Head of caudate nucleus (tissue), 42 donors: ENCODE measurements at places on chromosomes 3 and 15.

DNA sequence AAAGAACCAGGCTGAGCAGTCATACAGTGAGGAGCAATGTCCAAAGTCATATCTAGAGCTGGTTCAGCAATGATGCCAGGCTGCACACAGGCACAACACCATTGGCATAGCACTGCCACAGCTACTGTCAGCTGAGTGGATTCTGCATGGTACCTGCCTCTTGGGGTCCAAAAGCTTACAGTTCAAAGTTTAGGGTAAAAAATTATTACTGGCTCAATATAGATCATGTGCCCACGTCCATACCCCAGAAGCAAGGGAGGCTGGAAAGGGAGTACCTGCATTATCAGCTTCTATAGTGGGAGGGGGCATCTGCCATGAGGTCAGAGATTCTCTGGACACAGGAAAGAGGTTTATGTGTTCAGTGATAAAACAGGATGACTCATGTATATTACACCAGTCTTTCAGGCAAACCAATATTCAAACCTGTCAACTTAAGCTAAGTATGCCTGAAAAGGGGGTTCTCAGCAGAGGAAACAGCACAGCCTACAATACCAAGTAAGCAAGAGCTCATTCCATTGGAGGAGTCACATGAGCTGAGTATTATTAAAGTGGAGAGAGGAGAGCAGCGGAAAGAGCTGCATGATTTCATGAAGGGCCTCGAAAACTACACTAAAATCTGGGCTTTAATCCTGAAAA is 99.0 kb downstream of the ANO10 start:
- DNase-seq = no peak

- no peak for DNase-seq
Observed at GRCh38 chr3:146469150-146470017, at the start of gene PLSCR2. PLSCR2 (minus strand) TSS chr3:146469561; CDS start chr3:146459904, 9,657 bp downstream.

DNA sequence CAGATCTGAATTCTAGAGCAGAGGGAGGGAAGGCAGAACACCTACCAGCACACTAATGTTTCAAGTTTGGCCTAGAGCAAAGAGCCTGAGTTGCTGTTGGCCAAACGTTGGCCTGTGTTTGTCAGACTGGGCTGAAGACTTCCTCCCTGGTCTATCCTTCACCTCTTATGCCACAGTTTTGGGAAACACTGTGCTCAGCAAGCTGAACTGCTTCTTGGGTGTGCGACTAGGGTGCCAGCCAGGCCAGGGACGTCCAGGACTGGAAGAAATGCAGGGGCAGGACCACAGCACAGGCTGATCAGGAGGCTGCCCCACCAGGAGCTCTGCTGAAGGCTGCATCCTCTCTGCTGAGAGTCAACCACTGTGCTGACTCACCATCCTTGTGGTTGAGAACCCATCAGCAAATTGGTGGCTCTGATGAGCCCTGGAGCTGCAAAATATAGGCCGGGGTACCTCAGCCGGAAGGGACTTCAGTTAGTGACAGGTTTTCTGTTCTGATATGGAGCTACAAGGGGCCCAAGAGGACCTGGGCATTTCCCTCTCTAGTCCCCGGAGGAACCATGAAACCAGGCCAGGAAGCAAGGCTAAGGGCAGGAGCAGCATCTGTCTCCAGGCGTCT is 131.6 kb upstream of the RASGRP1 start:
- DNase-seq = no peak

DNA sequence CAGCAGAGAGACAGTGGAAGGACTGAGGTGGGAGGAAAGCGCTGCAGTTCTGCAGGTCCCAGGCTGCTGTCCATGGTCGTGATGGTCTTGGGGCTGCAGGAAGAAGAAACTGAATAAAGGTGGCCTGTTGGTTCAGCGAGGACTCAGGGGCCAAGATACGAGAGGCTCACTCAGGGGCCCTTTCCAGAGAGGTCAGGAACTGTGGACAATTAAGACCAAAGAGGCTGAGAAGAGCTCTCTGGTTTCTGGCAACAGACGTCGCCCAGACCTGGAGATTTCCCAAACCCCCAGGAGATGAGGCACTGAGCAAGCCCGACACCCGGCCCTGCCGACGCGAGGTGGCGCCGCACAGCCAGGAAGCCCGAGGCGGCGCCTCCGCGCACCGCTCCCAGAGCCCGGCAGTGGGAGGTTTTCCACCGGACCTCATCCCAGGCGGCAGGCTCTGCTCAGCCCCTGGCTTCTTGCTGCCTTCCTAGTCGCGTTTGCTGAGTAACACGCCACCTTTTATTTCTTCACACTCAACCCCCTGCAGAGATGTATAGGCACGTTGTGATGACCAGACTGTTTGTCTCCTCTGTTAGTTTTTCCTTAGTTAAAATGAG is 56.4 kb upstream of the ARRDC4 start:
- peak; percentile 52 for DNase-seq

- no peak for DNase-seq
Observed at GRCh38 chr3:23484386-23484785, 281.3 kb downstream of the UBE2E2 start.

- no peak for DNase-seq
Observed at GRCh38 chr3:59426821-59427565, 377.2 kb upstream of the CFAP20DC start.

DNA sequence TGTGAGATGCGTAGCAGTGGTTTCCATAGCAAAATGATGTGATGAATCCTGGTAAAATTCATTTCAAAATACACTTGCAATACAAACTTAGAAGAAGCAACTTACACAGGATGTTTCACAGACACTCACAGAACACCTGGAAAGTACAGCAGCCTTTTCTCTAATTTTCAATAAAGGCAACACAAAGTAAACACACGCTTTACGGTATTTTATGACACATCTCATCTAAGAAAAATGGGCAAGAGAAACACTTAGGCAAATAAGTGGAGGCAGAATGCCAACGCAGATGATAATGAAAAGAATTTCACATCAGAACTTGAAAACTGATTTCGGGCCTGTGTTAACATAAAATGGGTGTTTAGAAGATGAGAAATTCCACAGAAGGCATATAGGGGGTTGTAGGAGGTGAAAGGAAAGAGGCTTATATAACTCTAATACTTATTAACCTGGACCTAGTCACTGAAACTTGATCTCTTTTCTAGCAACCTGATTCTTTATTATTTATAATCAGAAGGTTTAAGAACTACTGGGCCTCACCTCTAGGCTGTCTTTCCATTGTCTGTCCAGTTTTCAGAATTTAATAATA is 25.6 kb upstream of the MAP3K13 start:
- DNase-seq = no peak

DNA sequence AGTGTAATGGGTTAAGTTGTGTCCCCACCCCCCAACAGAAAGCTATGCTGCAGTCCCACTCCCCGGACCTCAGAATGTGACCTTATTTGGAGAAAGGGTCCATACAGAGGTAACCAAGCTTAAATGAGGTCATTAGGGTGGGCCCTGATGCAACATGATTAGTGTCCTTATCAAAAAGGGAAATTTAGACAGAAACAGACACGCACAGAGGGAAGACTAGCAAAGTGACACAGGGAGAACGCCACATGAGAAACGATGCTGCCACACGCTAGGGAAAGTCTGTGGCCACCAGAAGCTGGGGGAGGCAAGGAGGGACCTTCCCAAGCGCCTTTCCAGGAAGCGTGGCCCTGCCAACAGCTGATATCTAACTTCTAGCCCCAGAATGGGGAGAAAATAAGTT is 65.4 kb downstream of the RPN1 start:
- no peak for DNase-seq

- no peak for DNase-seq
Observed at GRCh38 chr15:70720228-70721016, 42.9 kb downstream of the UACA start.

DNA sequence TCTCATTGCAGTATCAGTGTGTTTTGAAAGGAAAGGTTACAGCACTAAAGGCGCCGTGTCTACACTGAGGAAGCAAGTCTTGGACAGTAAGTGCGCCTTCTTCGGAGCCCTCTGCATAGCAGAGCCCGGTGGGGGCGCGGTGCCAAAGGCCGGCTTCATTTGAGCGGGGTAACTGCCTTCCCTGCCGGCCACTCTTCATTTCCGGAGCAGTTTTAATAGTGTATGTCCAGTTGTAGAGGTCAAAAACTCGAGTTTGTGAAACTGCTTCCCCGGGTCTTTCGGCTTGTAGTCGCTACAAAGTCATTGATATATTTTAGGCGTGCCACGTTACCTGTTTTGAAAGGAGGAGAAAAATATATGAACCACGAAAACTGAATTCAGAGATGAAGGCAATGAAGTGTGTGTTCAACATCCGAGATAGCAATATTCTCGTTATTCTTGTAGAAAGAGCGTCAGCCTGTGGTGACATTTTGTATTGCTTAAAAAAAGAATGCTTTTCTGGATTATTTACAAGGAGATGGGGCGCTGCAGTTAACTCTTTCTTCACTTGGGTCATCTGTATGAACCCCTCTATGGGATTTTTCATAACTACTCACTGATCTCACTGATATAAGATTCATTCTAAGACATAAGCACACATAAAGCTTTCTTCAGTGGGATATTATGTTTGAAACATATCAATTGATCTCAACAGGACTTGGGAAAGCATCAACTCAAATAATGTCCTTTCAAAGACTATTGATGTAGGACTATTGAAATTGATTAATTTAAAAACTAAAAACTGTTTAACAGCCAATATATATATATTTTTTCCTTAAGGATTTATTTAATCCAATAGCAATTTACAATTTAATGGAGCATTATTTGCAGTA is 3.0 kb downstream of the ALCAM start:
- peak; percentile 79 for DNase-seq

GRCh38 chr15:27273506-27273905 is 302.5 kb downstream of the GABRG3 start:
- no peak for DNase-seq

GRCh38 chr15:67193223-67193990 is 61.1 kb downstream of the AAGAB start:
- DNase-seq = no peak

- DNase-seq = no peak
Observed at GRCh38 chr3:111667170-111667569, 72.0 kb upstream of the ZBED2 start.

DNA sequence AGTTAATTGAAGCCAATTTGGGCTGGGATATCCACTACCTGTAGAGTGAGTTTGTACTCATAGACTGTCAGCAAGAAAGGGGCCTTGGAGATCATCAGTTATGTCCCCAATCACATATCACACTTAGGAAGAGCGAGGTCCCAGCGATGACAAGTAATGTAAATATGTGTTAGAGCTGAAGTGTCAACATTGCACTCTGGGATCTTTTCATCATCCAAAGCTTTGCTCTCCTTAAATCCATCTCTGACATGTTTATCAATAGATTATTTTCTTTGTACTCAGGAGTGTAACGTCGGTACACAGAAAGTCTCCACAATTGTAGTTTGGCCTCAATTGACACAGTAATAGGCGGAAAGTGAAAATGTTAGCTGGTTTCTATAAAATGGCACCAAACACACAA is 113.7 kb upstream of the TPRG1 start:
- DNase-seq = no peak

DNA sequence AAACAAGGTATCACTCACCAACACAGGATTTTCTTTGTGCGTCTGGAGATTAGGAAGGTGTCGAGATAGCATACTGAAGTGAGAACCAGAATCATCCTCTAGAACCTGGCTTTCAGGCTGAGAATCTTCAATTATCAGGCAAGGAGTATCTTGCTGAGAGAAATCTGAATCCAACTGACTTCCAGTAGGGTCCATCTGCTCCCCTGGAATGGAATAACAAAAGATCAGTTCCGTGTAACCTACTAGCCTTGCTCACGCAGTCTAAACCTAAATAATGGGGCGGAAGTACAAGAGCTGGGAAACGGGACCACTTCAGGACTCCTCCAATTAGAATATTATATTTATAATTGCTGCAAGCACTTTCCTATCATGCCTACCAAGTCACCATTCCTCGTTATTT is 690 bp downstream of the TP53BP1 start:
- DNase-seq = no peak

- DNase-seq = no peak
Observed at GRCh38 chr3:114205541-114205940, 26.7 kb upstream of the DRD3 start.

DNA sequence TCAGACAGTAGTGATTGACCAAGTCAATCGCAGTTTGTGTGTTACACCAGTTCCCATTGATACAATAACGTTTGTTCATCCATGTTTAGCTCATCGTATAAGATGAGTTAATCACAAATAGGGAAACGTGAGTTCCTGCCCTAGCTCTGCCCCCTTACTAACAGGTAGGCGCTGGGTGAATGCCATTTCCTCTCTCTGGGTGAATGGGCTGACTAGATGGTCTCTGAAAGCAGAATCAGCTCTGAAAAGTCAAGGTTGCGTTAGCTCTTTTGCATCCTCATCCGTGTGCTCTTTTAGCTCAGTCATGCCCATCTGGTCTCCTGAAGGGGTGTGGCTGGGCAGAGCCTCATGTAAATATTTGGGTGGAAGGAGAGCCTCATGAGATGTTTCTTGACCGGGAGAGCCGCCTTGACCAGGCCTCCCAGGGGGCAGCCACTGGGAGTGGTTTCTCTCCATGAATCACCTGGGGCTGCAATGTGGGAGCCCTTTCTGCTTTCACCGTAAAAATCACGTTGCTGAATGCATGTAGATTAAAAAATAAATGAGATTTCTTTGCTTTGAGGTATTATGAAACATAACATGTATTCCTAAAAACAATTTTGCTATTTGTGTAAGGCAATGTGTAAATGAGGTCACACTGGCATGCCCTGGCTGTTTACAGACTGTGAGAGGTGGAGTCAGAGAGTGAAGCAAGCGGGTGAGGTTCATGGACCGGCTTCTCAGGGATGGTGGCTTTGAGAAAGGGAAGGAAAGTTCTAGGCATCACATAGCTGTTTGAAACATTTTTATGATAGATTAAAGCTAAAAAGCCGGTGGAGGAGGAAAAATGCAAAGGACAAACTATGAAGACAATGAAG is 108.4 kb upstream of the RASGRP1 start:
- no peak for DNase-seq

DNA sequence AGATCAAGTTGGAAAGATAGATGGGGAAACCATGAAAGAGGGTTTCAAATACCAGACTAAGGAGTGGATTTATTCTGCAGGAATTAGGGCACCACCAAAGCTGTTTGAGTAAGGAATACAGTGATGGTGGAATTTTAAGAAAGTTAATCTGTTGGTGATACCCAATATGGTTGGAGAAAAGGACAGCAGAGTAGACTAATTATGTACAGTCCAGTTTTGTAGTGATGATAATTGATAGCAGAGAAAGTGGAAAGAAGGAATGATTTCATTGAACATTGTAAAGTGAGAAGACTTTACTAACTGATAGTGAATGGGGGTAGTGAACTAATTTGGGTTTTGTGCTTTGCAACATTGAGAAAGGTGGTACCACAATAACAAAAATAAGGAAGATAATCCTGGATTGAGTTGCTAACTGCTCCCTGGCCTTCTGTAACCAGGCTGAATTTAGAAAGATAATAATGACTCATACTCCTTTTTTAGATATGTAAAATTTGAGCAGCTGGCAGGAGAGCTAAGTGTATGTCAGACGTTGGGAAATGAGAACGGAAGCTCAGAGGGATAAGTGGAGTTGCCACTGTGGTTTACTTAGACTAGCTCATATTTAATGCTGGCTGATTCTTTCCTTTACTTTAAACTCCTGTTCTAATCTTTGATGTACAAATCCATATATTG is 16.9 kb downstream of the TCAIM start:
- DNase-seq = no peak

DNA sequence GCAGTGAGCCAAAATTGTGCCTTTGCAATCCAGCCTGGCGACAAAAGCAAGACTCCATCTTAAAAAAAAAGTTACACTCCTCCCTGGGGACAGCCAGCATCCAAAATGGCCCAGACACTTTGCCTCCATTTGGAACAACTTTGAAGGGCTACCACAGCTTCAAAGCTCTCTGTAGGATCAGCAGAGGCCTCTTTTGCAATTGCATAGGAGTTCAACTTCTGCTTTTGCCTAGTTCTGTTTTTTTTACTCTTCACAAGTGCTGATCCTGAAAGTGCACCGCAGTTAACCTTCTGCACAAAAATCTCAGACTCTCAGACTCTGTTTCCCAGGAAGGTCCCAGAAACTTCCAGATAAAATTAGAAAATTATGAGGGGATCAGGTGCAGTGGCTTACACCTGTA is 25.2 kb upstream of the SLC4A7 start:
- DNase-seq = no peak
